Activated T-helper 9 cell treated with anti-CD3 and anti-CD28 coated beads, Interleukin-2, amount 50 U/mL, for 16 hours (primary cell): ENCODE measurements at places on chromosomes 1 and 21.

DNA sequence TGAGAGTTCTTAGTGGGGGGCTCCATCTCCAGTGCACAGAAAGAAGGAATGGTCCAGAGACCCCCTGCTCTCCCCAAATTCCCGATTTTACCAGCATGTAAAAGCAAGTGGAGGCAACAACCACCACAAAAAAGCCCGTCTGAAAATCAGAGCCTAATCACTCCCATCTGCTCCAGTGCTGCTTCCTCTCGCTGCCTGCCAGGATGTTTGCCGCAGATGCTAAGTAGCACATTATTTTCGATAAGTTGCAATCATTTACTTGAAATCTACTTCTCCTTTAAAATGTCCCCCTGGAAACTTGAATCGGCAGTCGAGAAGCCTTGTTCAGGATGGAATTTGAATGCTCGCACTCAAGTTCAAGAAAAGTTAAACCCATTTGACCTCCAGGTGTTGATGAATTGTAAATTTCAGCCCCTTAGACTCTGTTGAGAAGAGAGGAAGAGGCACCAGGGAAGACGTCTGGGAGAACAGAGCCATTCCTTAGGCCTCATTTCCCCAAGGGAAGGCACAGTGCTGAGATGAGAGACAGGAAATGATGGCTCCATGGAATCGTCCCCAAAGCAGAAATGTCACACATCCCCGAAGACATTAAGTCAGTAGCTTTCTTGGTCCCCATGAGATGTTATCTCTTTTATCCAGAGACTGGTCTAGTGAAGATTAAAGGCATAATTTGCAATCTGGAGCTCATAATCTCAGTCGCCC is 221.3 kb downstream of the PBX1 start:
- DNase-seq, result no peak

GRCh38 chr1:89519779-89520358 is 4.8 kb upstream of the LRRC8B start:
- no peak for DNase-seq

DNA sequence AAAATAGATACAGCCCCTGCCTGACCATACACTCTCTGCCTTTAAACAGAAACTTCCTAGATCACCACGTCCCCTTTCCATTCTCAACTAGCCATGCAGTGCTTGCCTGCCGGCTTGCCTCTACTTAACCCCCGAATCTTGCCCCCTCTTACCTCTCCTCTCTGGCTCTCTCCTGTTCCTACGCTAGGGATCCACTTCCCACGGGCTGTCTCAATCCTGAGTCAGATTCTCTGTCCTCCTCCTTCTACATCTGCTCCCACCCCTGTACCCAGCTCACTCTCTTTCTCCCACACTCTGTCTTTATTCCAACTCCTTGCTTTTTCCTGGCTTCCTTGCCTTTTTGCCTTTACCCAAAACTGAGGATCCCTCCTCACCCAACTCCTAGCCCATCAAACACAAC is 29.3 kb downstream of the ATF3 start:
- no peak for DNase-seq

DNA sequence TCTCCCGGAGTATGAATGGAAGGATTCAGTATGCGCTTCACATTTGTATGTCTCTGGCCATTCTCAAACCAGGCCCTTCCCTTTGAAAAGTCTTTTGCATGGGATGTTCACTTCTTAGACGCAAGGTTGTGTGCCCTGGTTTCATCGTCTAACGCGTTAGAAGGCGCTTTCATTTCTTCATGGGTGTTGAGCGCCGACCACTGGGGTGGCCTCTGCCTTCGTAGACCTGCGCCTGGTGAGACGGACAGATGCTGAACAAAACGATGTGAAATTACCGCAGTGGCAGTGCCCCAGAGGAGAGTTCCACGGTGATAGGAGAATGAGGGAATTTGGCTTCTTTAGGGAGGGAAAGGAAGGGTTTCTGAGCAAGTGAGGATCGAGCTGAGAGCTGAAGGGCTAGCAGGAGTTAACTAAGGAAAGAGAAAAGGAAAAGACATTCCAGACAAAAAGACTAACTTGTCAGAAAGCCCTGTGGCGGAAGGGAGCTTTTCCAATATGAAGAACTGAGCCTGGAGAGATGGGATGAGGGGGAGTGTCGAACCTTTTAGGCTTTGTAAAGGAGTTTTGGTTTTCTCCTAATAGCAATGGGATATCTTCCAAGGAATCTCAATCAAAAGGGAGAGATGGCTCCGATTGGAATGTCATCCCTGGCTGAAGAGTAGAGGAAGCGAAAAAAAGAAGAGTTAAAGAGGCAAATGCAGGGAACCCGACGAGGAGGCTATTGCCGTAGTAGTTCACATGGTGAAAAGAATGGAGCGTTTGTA is 951 bp downstream of the GGPS1 start:
- DNase-seq, result peak; percentile 36

- no peak for DNase-seq
Measured at GRCh38 chr1:159895836-159896545, 4.0 kb downstream of the CFAP45 start.

DNA sequence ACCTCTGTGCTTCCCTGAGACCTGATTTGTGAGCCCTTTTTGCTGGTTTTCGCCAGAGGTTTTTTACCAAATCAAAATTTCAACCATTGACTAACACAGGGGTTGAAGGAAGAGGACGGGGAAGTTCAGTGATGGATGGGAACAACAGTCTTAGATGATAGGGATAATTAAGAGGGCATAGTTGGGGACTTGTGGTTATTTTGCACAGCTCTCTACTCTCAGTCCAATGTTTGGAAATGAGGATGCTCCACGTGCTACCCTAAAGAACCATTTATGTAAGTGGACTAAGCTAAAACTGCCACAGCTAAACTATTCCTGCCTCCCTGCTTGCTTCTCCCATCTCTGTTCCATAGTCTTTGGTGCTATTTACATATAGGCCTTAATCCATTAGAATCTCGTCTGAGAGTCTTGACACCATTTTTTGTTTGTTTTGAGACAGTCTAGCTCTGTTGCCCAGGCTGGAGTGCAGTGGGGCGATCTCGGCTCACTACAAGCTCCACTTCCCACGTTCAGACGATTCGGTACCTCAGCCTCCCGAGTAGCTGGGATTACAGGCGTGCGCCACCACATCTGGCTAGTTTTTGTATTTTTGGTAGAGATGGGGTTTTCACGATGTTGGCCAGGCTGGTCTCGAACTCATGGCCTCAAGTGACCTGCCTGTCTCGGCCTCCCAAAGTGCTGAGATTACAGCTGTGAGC is 684 bp upstream of the MCL1 start:
- DNase-seq, result no peak

GRCh38 chr1:206699626-206700025 is 14.9 kb downstream of the MAPKAPK2 start:
- no peak for DNase-seq

- DNase-seq, result no peak
Measured at GRCh38 chr1:205715628-205716027, 34.4 kb downstream of the NUCKS1 start.

DNA sequence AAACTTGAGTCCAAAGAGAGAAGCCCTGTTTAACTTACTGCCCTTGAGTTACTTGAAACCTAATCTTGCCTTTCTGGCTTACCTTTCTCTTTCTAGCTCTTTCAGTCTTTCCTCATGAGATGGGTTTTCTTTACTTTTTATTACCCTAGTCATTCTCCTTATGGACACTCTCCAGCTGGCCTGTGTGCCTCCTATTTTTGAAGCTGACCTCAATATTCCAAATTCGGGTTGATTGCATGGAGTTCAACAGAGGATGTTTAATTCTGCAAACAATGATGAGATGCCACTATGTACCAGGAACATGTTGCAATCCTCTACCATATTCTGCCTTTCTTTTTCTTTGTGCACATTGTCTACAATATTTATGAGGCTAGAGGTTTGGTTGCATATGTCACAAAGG is 20.7 kb downstream of the DNAJC6 start:
- no peak for DNase-seq
